PC-3 (cell line): ENCODE measurements at places on chromosomes 4 and X.

GRCh38 chrX:105752338-105752956 lies 69.9 kb upstream of the NRK start:
- no peaks in the 10 kb centered on the region for H3K36me3 ChIP-seq
- DNase-seq = no peak
- no peaks in the 10 kb centered on the region for H3K27me3 ChIP-seq

GRCh38 chr4:105714932-105715331 lies 6.3 kb downstream of the GSTCD start:
- H3K27ac ChIP-seq = no peak overlapping the region
- H3K36me3 ChIP-seq = no peaks in the 10 kb centered on the region
- H3K4me1 ChIP-seq = peaks cover 42% of the 10 kb centered on the region
- no peak overlapping the region for H3K4me3 ChIP-seq
- no peaks in the 10 kb centered on the region for H3K27me3 ChIP-seq

- DNase-seq = peak; percentile 52
- H3K4me3 ChIP-seq = peak overlapping the region; percentile 79
- no peaks in the 10 kb centered on the region for H3K36me3 ChIP-seq
- no peak overlapping the region; the same call in 1 of the 2 replicates for H3K27ac ChIP-seq
- no peaks in the 10 kb centered on the region for H3K27me3 ChIP-seq
Observed at GRCh38 chr4:185504098-185505047, 30.9 kb downstream of the PDLIM3 start.

DNA sequence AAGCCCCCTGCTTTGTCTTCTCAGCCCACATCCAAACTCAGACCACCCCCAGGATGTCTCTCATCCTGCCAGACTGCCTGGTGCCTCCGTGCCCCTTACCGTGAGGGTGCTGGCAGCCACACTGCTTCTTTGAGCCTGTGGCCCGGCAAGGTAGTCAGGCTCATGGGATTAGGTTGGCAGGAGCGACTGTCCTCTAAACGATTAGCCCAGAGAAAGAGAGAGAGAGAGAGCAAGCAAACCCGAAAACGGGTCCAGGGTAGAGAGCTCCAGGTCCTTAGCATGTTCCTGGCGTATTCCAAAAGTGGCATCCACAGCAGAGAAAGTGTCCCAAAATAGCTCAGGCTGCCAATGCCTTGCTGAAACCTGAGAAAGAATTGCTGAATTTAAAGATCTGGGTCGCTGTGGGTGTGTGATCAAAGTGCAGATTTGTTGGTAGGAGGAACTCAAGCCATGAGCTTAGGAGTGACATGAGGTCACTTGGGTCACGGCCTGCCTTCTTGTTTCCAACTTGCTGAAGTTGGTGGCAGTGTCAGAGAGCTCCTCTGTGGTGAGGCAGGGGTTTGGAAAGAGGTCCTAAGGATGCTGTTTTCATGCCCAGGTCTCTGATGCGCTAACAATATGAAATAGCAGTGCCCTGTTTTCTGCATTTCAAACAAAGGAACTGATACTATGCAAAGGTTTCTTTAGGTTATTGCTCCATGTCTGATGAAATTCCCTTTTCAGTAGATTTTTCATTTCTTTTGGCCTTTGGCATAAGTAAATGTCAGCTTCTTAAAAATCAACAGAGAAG lies 81.6 kb downstream of the RTL9 start:
- H3K36me3 ChIP-seq = no peaks in the 10 kb centered on the region
- no peak overlapping the region for H3K4me3 ChIP-seq
- no peak overlapping the region for H3K27ac ChIP-seq

DNA sequence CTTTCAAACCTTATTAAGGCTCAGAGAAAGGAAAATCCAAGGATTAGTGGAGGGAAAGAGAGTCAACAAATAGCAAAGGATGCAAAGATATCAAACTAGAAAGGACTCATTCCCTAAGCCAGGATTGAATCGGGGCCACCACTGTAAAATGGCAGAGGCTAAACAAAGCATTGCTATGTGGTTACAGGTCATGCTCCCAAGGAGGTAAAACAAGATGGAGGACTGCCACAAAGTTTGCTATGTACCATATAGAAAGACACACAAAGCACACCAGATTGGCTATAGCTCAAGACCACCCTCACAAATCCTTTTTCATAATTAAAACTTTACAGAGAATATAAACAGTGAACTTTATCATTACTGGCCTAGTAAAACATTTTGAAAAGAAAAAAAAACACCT lies 25.9 kb upstream of the PASD1 start:
- H3K4me3 ChIP-seq = no peak overlapping the region
- no peaks in the 10 kb centered on the region for H3K36me3 ChIP-seq
- H3K4me1 ChIP-seq = no peaks in the 10 kb centered on the region
- DNase-seq = no peak
- H3K27ac ChIP-seq = no peak overlapping the region

- no peaks in the 10 kb centered on the region for H3K36me3 ChIP-seq
- no peaks in the 10 kb centered on the region for H3K4me1 ChIP-seq
- H3K27ac ChIP-seq = no peak overlapping the region
Observed at GRCh38 chr4:159944477-159944876, 841.6 kb downstream of the RAPGEF2 start.

DNA sequence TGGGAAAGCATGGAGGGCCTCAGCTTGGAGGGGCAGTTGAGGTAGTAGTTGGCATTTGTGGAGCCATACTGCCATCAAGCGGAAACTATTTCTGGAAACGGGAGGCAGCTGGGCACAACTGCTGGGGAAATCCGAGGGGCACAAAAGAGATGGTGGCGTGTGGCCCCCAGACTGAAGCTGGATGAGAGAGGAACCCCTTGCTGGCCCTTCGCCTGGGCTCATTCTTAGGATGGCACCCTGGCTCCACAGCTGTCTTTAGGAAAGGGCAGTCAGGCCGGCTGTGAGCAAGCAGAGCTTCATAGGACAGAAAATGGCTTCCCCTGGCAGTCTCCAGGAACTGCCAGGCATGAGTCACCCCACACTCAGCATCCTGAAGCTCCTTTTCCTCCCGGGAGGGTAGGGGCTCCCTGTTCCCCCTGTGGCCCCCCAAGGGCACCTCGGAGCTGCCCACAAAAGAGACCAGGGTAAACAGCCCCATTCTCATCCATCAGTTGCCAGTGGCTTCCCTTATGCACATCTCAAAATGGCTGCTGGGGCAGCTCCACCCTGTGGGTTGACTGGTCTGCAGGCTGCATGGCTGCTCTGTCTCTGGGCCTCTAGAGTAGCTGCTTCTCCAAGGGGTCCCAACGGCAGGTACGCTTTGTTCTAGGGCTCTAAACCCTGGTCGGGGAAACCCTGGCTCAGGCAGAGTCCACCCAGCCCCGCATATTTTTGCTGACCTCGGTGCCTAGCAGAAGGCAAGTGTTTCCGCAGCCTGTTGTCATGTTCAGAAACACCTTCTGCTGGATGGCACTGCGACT lies 64.7 kb downstream of the NBDY start:
- H3K27me3 ChIP-seq = no peaks in the 10 kb centered on the region
- H3K4me1 ChIP-seq = no peaks in the 10 kb centered on the region; the same call in 1 of the 2 replicates
- no peaks in the 10 kb centered on the region for H3K36me3 ChIP-seq
- H3K27ac ChIP-seq = no peak overlapping the region

- H3K27ac ChIP-seq = no peak overlapping the region
- no peaks in the 10 kb centered on the region; the same call in 1 of the 2 replicates for H3K36me3 ChIP-seq
- peaks cover 15% of the 10 kb centered on the region for H3K4me1 ChIP-seq
- no peak overlapping the region for H3K4me3 ChIP-seq
- H3K27me3 ChIP-seq = no peaks in the 10 kb centered on the region
Observed at GRCh38 chr4:1244081-1244977, 4.6 kb downstream of the CTBP1 start.

DNA sequence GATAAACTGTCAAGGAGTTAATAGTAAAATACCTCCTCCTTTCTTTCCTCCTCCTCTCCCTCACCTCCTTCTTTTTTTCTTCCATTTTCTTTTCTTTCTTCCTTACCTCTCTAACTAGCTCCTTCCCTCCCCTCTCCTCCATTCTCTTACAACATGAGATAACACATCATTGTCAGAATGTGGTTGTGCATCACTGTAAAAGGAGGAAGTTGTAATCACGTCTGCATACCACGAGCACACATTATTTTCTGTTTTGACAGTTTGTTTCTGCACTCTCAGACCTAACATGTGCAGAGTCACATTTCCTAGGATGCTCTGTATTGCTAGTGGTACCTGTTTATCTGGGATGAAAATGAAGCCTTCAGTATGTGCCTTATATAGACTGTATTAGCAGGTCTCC lies 9.1 kb downstream of the SLIT2 start:
- no peak for DNase-seq
- H3K4me1 ChIP-seq = peaks cover 49% of the 10 kb centered on the region
- no peaks in the 10 kb centered on the region for H3K27me3 ChIP-seq
- peaks cover 24% of the 10 kb centered on the region; the same call in 1 of the 2 replicates for H3K36me3 ChIP-seq
- H3K27ac ChIP-seq = no peak overlapping the region
- no peak overlapping the region for H3K4me3 ChIP-seq

DNA sequence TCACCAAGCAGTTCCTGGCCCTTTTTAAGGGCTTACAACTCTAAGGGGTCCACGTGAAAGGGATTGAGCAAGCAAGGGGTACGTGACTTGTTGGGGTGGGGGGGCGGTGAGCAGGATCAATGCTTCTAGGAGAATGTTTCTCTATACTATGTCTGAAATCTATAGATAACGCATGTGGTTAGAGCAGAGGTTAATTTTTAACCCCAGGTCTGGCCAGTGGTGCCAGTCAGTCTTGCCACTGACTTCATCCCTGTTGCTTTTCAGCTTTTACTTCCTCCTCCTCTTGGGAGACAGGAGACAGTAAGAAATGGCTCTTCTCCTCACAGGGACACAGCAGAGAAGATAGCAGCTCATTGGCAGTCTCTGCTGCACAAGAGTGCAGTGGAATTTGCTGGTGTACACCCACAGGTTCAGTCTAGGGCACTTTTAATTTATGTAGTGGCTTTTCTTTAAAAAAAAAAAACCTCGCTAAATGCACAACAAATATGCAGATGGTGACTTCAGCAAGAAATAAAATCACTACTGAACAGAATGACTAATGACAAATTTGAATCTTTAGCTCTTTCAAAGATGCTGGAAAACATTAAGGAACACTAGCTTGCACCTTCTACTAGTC lies 190.5 kb downstream of the CCNG2 start:
- H3K27ac ChIP-seq = no peak overlapping the region
- no peaks in the 10 kb centered on the region for H3K27me3 ChIP-seq
- H3K36me3 ChIP-seq = no peaks in the 10 kb centered on the region
- H3K4me1 ChIP-seq = no peaks in the 10 kb centered on the region

DNA sequence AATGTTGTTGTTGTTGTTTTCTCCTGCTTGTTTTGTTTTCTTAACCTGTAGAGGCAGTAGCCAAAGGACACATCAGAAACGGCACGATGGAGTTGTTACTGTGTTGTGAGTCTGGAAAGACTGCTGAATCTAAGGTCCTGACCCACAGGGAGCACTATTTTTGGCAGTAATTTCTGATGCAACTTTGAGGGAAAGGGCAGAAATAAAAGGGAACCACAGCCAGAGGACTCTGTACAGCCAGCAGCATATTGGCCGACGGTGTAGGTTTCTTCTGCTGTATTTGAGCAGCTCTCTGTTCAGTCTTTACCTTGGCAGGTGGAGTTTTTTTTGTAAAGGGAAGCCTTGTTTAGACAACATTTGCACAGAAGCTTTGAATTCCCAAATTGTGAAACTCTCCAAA lies 203.0 kb upstream of the GPR101 start:
- H3K36me3 ChIP-seq = no peaks in the 10 kb centered on the region
- H3K4me1 ChIP-seq = no peaks in the 10 kb centered on the region
- no peak for DNase-seq
- no peak overlapping the region for H3K27ac ChIP-seq
- H3K27me3 ChIP-seq = peaks cover 52% of the 10 kb centered on the region
- H3K4me3 ChIP-seq = no peak overlapping the region

DNA sequence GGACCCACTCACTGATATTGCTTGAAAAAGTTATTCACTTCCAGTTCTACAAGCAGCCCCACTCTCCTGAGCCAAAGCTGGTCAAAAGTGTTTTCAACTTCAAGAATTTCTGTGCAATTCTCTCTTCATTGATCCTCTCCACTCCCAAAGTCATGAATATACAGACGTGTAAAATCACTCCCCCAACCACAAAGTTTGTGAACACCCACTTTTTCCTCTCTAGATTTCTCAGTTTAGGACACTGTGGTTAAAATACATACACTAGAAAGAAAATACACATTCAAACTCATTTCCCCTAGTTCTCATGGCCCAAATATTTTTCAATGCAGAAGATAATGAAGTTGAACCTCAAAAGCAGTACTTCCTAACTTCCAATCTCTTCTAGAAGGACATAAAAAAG lies 116.3 kb downstream of the MSN start:
- H3K4me3 ChIP-seq = no peak overlapping the region
- H3K4me1 ChIP-seq = no peaks in the 10 kb centered on the region
- DNase-seq = no peak
- peaks cover 13% of the 10 kb centered on the region for H3K27me3 ChIP-seq

- no peaks in the 10 kb centered on the region for H3K27me3 ChIP-seq
- no peaks in the 10 kb centered on the region for H3K4me1 ChIP-seq
- DNase-seq = no peak
- no peak overlapping the region for H3K27ac ChIP-seq
- H3K36me3 ChIP-seq = no peaks in the 10 kb centered on the region
Observed at GRCh38 chr4:86098691-86099090, 261.2 kb downstream of the MAPK10 start.

- peak; percentile 39 for DNase-seq
- no peaks in the 10 kb centered on the region; the same call in 1 of the 2 replicates for H3K36me3 ChIP-seq
- H3K4me1 ChIP-seq = peaks cover 17% of the 10 kb centered on the region
- no peaks in the 10 kb centered on the region for H3K27me3 ChIP-seq
- no peak overlapping the region for H3K27ac ChIP-seq
- no peak overlapping the region for H3K4me3 ChIP-seq
Observed at GRCh38 chrX:2387614-2388239, 113.0 kb downstream of the DHRSX start.

DNA sequence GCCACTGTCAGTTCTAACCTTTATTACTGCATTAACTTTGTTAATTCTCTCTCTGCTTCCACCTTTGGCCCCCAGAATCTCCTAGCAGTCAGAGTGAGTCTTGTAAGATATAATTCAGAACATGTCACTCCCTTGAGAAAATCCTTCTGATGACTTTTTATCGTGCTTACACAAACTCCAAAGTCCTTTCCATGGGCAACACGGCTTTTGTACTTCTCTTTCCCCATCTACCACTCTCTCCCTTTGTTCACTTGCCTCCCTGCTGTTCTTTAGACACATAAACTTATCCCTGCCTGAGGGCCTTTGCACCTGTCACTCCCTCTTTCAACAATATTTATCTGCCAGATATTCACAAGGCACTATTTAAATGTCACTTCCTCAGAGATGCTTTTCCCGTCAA lies 64.8 kb downstream of the MAOB start:
- no peak overlapping the region for H3K27ac ChIP-seq
- peaks cover 8% of the 10 kb centered on the region for H3K4me1 ChIP-seq
- H3K36me3 ChIP-seq = no peaks in the 10 kb centered on the region
- no peak for DNase-seq
- H3K4me3 ChIP-seq = no peak overlapping the region

DNA sequence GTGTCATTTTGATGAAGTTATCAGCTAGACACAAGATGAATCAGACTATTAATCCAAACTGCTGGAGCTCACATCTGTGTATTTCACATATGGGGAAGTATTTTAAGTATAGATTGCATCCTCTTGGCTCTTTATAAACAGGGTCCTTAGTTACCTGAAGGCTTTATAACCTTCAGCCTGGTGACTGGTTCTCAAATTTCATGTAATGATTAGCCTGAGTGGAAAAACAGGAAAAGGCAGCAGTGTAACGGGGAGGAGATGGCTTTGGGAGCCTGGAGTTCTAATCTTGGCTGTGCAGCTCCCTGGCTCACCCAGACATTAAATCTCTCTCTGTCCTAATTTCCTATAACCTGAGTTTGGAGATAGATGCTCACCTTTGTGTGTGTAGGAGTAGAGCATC lies 103.8 kb upstream of the HPF1 start:
- no peaks in the 10 kb centered on the region for H3K4me1 ChIP-seq
- DNase-seq = peak; percentile 13
- no peaks in the 10 kb centered on the region for H3K36me3 ChIP-seq
- peaks cover 40% of the 10 kb centered on the region for H3K27me3 ChIP-seq
- no peak overlapping the region for H3K27ac ChIP-seq
